ENCODE measurements at places on chromosomes 5 and 9.

GRCh38 chr5:14142202-14142826, 828 bp upstream of the TRIO start:
- DNase-seq = no peak

DNA sequence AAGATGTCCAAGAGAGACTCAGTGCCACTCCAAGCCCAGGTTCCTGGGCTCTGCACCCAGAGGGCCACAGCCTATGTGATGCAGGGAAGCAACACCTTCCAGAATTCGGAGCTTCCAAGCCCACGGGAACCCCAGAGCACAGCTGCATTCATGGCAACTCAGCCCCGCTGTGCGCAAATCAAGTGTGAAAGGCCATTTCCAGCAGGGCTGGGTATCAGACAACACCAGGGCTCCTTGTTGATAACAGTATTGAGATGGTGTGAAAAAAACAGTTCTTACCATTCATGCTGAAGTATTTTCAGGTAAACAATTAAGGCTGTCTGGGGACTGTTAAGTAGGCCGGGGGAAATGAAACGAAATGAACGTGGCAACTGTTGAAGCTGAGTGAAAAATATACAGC, 10.1 kb downstream of the ROR2 start:
- no peak for DNase-seq

DNA sequence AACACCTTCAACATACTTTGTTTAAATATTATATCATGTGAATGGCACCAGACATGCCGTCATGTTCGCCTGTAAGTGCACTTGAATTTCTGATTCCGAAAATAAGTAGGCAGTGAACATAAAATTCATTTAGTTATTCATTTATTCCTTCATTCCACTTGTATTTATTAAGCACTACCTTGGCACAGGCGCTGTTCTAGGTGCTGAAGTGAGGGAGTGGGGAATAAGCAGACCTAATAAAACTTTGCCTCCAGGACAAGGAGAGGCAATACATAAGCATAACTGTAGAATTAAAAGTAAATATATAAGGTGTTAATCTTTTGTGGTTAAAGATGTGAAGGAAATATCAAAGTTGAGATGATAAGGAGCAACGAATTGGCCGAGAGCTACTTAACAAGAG, 297.4 kb downstream of the TENT4A start:
- DNase-seq = no peak

- DNase-seq = no peak
These were observed 27.0 kb downstream of the SLC1A1 start for GRCh38 chr9:4517274-4517673.

- no peak for DNase-seq
These were observed 30.8 kb upstream of the REEP2 start for GRCh38 chr5:138408023-138408422.

- DNase-seq = no peak
These were observed 132.5 kb upstream of the ADRA1B start for GRCh38 chr5:159783726-159784247.

DNA sequence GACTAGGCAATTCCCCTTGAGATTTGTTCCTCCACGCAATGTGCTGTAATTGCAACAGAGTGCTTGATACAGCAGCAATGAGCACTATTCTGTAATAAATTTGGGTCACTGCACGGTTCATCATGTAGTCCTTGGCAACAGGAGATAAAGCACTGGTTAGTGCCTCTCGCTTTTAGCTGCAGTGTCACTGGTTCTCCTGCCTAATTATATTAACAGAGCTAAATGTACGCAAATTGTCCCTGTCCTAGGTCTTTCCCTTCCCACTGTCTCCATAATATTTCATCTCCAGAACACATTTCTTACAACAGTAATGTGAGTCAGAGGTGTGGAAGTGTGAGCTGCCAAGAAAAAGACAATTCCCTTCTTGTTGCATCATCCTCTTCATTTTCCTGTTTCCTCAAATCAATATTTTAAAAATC, 553.1 kb downstream of the ZNF608 start:
- DNase-seq = no peak

GRCh38 chr9:17063535-17064135, 71.2 kb upstream of the CNTLN start:
- DNase-seq = no peak

- DNase-seq = no peak
These were observed 61.6 kb downstream of the FNBP1 start for GRCh38 chr9:129981180-129981907.

GRCh38 chr5:112604732-112605630, 132.7 kb upstream of the APC start:
- no peak for DNase-seq

DNA sequence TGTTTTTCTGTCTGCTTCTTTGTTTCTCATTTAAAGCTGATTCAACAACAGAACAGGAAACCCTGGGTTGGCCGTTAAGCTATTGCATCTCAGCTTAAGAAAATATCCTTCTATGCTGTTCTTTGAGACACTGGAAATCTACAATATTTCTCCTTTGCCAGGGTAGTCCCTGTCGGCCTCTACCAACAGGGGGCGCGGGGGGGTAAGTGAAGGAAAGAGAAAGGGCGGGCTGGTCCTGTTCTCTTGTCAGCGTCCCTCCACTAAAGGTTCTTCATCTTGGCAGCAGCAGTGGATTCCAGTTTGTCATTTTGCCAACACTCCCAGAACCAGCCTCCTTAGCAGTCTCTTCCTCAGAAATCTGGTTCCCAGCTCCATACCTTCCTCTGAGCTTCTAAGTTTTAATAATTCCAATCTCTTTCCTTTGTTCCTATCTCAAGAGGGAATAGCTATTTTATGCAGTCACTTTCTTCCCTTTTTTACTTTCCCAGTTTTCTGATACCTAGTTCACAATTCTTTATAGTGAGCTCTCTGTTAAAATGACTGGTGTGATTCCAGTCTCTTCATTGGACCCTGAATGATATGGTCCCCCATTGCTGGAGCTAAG, 222.3 kb downstream of the GLIS3 start:
- DNase-seq = peak; percentile 2

DNA sequence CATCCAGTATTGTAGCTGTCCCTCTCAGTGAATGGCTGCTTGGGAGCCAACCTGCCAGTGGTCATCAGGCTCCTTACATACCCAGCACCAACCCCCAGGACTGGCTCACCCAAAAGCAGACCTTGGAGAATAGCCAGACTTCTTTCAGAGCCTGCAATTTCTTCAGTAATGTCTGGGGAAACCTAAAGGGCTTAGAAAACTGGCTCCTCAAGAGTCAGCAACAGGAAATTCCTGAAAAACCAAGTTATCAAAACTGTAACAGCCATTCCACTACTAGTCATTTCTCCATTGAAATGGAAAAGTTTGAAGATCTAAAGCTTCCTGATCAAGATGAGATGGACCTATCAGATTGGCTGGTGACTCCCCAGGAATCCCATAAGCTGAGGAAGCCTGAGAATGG, 12.3 kb upstream of the STING1 start:
- no peak for DNase-seq

- no peak for DNase-seq
These were observed 24.9 kb downstream of the MELK start for GRCh38 chr9:36597412-36598178.

DNA sequence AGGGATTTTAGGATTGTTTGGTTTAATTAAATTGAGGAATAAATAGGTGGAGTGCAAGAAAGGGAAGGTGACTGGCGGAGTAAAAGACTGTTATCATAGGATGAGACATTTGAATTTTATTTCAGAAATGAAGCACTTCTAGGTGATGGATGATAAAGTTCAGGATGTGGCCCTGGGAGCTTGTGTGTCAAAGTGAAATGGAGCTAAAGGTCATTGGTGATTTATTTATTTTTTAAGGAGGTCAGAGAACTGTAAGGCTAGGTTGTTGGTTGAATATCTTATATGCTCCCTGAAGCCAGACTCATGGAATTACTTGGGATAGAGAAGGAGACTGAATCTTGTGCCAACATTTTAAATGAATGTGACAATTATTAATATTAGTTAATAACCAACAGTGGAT, 40.5 kb downstream of the PBX3 start:
- DNase-seq = no peak

GRCh38 chr5:109105631-109106267, 304.0 kb downstream of the PJA2 start:
- DNase-seq = no peak

- DNase-seq = no peak
These were observed 84.5 kb upstream of the CTNNA1 start for GRCh38 chr5:138668451-138669380.

GRCh38 chr9:20512636-20513035, 109.7 kb downstream of the MLLT3 start:
- no peak for DNase-seq

- no peak for DNase-seq
These were observed 155.7 kb downstream of the C9orf50 start for GRCh38 chr9:129464972-129465833.

DNA sequence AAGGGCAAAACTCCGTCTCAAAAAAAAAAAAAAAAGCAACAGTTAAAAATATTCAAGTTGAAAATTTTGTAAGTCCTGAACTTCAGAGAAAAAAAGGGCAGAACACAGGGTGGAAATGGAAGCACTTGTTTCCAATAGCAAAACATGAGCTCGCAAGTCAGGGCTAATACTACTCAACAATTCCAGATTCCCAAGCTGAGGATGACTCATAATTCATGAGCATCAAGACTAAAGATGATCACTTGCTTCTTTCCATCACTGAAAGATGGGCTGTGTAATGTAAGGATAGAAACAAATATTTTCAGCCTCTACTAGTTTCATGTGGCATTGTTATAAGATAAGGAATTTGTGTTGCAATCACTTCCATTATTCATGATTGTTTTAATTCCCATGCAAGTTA, 33.5 kb upstream of the FST start:
- no peak for DNase-seq

DNA sequence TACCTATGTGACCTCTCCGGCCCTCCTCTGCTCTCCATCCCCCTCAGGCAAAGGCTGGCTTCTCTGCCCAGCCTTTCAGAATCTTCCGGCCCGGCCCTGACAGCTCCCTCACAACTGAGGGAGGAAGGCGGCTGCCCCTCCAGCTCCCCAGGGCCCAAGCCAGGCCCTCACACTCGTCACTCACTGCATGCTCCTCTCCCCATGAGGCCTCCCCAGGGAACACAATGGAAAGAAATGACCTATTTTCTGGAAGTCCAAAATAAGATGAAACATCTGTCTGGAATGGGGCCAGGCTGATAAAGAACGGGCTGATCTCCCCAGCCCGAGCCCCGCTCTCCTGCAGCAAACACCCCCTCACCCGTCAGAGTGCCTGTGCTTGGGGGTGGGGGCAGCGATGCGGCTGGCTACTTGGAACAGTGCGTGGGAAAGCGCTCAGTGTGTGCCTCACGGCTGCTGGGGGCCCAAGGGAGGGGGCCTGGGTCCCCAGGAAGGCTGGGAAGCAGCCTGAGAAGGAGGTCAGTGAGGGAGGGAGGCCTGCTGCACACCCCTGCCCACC, 11.3 kb downstream of the PDGFRB start:
- DNase-seq = no peak

GRCh38 chr5:3741374-3741770, 145.7 kb downstream of the IRX1 start:
- DNase-seq = no peak

- no peak for DNase-seq
These were observed 26.7 kb upstream of the ECM2 start for GRCh38 chr9:92562461-92562967.

GRCh38 chr9:10706788-10707187, 94.0 kb upstream of the PTPRD start:
- no peak for DNase-seq

GRCh38 chr9:90872835-90873294, 71.2 kb downstream of the SYK start:
- DNase-seq = no peak

GRCh38 chr5:120610145-120610544, 146.0 kb downstream of the PRR16 start:
- DNase-seq = no peak

DNA sequence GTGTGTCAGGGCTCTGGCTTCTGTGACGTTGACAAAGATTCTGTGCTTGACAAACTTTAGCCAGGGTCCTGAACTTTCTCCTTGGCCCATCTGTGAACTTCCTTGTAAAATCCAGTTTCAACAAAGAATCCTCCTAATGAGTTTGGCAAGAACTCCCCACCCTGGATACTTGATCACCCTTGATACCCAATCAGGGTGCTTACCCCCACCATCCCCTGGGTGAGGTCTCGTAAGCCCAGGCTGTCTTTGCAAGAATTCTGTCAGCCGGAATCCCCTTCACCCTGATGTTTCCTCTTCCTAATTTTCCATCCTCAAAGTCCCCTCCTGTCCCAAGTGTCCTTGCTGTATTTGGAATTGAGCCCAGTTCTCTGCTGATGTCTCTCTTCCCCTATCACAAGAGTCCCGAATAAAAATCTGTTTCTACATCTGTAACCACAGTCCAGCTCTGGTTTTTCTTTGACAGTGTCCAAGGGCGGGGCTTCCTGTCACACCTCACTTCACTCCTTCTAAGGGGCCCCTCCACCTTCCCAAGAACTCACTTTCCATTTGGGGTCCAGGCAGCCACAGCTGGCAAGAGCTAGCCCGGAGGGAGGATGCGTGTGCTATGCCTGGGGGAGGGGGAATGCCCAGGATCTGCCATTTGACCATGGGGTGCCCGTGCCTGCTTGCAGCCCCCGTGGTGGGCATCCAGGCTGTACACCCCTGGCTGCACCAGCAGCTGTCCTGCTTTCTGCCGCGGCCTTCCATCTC, 2.7 kb upstream of the CARD19 start:
- DNase-seq = no peak

DNA sequence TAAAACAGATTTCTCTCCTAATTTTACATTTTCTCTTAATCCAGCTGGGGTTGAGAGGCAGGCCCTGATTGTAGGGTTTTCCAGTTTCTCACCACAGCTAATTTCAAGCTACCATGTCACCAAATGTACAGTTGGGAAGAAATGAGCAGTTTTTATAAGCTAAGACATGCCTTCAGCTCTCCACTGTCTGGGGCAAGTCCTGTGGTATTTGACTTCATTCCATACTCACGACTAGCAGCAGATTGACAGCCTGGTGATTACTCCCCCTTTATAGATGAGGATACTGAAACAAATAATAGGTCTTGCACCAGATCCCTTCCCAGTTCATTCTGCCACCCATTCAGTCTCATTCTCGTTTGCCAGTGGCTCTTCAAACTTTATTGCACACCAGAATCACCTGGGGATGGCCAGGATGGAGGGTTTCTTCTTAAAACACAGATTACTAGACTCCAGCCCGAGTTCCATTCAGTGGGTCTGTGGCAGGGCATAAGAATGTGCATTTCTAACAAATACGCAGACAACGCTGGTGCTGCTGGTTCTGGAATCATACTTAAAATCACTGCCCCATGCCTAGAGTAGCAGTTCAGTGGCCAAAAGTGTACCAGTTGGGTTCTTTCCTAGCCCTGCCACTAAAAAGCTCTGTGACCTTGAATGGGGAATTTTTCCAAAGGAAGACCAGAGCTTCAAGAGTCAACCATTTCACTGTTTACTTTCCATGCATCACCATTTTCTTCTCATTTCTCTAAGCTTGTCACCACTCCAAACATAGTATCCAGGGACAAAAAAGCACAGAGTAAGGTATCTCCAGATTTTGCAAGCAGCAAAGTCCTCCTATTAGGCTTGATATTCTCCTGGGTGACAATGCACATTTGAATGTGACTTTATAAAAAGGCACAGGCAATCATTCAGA, 64.3 kb downstream of the CSNK1A1 start:
- no peak for DNase-seq

DNA sequence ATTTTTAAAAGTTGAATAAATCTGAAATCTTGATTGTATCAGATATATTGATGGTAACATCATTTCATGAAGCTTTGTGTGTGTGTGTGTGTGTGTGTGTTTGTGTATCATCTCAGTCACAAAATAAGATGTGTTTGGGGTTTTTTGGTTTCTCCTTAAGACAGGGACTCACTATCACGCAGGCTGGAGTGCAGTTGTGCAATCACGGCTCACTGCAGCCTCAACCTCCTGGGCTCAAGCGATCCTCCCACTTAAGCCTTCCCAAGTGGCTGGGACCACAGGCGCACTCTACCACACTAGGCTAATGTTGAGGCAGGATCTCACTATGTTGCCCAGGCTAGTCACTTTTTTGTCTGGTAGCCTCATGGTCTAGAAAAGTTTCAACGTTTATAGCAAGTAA, 83.4 kb upstream of the DMRT1 start:
- no peak for DNase-seq

Measured in GM12892 (cell line).